Cortex of kidney (tissue), 1 donor: ENCODE measurements at places on chromosomes 1 and 21.

- no peak for DNase-seq
These were observed 93.7 kb downstream of the MIS18A start for GRCh38 chr21:32185103-32185502.

DNA sequence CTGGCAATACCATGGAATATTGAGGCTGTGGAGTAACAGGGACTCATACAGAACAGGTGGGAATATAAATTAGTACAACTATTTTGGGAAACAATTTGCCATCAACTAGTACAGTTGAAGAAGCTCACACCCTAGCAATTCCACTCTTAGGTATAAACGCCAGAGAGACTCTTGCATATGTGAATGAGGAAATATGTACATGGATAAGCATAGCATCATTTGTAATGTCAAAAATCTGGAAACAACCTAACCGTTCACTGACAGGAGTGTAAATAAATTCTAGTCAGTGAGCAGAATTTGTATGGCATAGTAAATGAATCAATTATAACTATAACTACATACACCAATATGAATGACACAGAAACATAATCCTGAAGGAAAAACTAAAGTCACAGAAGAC is 83.7 kb downstream of the RAB3GAP2 start:
- no peak for DNase-seq

GRCh38 chr1:48710915-48711314 is 65.8 kb downstream of the BEND5 start:
- DNase-seq = no peak

DNA sequence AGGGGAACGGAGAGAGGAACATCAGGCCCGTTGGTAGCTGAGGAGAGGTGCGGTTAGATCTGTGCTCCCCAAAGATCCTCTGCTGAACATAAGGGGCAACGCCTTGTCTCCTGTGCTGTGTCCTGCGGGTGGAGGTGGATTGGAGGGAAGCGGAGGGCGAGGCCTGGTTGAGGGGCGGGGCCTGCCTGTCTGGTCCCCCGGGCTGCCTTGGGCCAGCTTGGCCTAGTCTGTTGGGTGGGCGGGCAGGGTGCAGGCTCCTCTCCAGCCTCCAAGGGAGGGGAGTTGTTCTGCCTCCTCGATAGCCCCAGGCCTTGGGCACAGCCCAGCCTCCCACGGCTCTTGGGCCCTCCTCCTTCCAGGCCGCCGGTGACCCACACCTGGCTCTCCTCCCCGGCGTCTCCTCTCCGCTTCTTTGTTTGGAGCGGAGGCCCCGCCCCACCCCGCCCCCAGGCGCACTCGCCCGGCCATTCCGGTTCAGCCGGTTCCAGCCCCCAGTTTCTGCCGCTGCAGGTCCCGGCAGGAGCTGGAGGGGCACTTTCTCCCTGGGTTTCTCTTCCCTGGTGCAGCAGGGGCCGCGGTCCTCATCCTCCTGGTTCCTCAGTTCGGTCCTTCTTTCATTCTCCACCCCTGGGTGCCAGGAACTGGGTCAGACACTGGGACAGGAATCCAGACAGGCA is 19.4 kb downstream of the PTPRF start:
- no peak for DNase-seq

DNA sequence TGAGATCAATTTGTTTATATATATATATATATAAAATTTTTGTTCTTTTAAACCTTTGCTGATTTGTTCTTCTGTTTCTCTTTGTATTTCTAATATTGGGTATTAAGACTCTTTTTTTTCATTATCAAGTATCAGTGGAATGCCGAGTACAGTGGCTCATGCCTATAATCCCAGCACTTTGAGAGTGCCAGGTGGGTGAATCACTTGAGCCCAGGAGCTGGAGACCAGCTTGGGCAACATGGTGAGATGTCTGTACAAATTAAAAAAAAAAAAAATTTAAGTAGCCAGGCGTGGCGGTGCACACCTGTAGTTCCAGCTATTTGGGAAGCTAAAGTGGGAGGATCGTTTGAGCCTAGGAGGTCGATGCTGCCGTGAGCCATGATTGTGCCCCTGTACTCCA is 67.1 kb downstream of the MAST2 start:
- DNase-seq = no peak

DNA sequence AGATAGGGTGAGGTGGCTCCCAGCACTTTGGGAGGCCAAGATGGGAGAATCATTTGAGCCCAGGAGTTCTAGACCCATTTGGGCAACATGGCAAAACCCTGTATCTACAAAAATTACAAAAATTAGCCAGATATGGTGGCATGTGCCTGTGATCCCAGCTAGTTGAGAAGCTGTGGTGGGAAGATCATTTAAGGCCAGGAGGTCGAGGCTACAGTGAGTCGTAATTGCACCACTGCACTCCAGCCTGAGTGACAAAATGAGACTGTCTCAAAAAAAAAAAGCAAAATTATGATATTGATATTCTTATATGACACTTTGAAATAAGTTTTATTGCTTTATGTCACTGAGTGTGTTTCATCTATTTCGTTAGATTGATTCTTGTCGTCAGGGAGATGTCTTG is 7.4 kb downstream of the ACADM start:
- no peak for DNase-seq

DNA sequence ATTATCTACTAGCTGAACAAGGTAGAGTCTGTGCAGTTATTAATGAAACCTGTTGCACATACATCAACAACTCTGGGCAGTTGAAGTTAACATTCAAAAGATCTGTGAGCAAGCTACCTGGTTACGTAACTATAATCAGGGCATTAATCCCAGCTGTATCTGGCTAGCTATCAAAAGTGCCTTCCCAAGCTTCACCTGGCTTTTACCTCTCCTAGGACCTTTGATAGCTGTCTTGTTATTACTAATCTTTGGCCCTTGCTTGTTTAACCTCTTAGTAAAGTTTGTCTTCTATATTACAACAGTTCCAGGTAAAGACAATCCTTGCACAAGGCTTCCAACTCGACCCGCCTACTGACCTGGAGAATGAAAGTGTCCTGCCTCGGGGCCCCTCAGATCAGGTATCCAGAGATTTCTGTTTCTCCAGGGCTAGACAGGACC is 29.6 kb upstream of the SLC6A9 start:
- no peak for DNase-seq

DNA sequence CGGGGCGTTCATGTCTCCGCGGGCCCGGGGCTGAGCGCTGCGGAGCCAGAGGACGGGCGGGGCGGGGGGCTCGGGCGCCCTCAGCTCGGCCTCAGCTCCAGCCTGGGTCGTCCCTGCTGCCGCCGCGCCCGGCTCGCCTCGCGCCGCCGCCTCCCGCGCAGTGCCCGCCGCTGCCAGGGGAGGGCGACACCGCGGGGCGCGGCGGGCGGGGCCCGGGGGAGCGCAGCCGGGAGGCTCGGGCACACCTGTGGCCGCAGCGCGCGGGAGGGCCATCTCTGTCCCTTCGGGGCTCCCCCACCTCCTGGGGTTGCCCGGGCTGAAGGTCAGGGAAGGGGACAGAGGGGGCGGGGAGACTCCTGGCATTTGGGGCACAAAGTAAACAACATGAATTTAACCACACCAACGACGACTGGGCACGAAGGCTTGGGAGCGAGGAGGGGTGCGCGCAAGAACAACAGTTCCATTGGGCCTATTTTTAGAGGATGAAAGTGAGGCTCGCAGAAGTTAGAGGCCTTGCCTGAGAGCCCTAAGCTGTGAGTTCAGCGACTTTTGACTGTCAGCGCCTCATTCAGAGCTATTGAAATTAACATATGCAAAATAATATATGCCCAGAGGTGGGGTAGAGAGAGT is at the start of gene FAM131C:
TSS of gene FAM131C (minus strand) at position 162 of the 630 bp plus-strand sequence. CDS start 209 bp downstream, outside the sequence.
- DNase-seq = no peak

- DNase-seq = no peak
These were observed 142.4 kb upstream of the ETS2 start for GRCh38 chr21:38663282-38663681.

GRCh38 chr1:173878251-173878650 is 10.1 kb downstream of the ZBTB37 start:
- DNase-seq = no peak

GRCh38 chr21:45140346-45140940 is 66.1 kb downstream of the ADARB1 start:
- DNase-seq = no peak

- no peak for DNase-seq
These were observed 1.4 kb downstream of the MASP2 start for GRCh38 chr1:11045428-11046269.

GRCh38 chr1:46425726-46426125 is 31.6 kb downstream of the FAAH start:
- DNase-seq = no peak

DNA sequence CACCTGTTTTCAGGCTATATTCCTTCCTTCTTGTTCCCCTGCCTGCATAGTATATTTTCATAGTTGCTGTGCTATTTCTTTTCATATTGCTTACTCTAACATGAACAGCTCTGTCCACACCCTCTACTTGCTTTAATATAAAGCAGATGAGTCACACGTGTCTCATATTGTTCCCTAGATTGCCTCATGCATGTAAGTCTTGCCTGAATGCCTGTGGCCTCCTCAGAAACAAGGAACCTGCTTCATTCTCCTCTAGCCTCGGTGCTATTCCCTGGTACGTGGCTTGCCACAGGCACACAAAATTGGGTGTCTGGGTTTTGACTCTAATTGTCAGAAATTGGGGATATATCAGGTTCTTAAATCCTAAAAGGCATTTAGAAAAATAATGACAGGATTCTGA is 16.5 kb upstream of the PKP1 start:
- no peak for DNase-seq

DNA sequence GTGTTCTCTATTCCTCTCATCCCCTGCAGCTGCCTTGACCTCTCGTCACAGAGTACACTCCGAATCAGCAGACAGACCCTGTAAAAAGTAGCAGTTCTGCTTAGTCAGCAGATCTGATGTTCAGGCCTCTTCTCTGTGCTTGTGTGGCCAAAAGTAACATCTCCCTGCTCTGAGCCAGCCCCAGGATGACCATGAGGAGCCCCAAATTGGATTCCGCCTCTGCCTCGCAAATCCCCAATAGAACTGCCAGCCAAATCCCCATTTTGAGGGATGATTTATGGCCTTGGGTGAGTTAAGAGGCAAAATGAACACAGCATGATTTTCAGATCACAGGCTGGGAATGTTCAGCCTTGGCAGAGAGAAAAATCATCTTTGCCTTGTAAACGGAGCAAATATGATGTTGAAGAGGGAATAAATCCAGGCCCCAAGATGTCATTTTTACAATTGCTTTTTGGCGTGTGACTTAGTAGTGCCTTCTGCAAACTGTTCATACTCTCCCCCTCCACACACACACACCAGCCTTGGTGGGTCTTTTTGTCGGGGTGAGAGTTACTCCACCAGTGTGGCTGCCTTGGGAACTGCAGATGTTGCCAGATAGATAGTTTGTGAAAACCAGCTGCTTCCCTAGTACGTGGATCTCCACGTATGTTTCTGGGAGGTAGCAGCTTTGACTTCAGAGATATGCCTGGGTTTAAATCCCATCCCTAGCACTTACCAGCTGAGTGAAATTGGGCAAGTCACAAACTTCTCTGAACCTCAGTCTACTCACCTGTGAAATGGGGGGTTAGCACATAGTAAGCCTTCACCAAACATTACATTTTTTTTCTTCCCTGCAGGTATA is 77.8 kb downstream of the MAN1C1 start:
- no peak for DNase-seq

- no peak for DNase-seq
These were observed 285.0 kb downstream of the LRRC7 start for GRCh38 chr1:69852706-69853105.

DNA sequence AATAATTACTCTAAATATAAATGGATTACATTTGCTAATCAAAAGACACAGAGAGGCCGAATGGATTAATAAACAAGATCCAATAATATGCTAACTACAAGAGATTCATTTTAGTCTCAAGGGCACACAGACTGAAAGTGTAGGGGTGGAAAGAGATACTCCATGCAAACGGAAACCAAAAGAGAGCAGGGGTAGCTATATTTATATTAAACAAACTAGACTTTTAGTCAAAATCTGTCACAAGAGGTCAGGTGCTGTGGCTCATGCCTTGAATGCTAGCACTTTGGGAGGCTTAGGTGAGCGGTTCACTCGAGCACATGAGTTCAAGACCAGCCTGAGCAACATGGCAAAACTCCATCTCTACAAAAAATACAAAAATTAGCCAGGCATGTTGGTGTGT is 33.6 kb upstream of the DISP1 start:
- DNase-seq = no peak

DNA sequence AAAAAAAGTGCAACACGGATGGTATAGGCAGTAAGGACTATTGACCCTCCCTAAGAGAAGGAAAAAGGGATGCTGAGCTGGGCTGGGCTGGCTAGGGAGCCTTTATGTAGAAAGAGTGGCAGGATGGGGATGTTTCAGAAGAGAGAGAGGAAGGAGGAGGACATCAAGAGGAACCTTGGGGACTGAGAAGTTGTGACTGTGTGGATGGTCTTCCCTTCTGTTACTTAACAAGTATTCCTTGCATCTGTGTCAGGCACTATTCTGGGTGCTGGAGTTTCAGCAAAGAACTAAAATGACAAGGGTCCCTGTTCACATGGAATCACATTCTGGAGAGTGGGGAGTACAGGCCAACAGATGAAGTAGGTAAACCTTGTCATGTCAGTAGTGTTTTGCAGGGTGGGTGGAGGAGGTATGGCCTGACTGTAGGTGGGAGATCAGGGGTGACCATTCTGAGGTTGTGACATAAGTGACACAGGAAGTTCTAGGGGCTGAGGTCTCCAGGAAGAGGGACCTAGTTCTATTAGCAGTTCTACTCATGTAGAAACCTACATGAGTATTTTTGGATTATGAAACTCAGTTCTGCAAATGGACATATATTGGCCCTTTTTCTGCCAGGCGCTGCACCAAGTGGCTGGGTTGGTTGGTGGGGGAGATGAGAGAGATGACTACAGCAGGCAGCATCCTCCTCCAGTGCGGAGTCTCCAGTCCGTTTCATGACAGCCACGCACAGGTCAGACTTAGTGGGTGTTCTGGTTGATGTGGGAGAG is 53.8 kb downstream of the PRDM2 start:
- no peak for DNase-seq

- no peak for DNase-seq
These were observed 94.0 kb downstream of the HMGB4 start for GRCh38 chr1:33957854-33958253.

- DNase-seq = no peak
These were observed 2.1 kb downstream of the MYBPH start for GRCh38 chr1:203173566-203173965.

DNA sequence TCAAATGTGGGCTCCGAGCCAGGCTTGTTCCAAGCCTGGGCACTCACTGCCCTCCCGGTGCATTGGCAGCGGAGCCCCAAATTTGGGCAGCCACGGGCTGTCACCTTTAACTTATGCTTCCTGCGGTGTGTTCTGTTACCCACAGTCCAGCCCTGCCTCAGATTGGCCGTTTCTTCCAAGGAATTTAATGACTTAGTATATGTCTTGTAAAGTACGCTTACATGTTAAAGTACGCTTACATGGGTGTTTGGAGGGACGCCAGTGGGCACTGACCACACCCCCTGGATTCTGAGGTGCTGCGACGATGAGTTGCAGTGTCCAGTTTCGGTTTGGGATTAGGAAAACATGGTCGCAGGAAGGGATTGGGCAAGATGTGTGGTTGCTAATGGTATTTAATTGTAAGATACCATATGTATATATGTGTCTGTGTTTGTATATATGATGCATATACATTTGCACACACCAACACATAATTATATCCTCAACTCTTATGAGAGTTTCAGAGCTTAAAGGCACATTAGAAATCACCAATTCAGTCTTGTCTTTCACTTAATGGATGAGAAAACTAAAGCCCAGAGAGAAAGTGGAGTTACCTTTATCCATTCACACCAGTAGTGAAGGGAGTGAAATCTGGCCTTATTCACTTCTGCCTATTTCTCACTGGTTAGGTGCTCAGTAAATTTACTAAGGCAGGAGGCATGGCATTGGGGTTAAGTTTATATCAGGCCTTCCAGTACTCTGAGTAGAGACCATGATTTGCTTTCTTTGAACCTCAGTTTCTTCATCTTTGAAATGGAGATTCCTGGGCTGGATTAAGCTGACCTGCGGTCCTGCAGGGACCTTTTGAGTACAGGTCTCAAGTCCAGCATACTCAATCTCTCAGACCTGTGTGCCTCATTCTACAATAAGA is 1.0 kb downstream of the SMYD2 start:
- DNase-seq = no peak
